ENCODE measurements at places on chromosomes 7 and 10.
A peak's percentile ranks its signal among the peaks of the same experiment; 100 is the strongest.

DNA sequence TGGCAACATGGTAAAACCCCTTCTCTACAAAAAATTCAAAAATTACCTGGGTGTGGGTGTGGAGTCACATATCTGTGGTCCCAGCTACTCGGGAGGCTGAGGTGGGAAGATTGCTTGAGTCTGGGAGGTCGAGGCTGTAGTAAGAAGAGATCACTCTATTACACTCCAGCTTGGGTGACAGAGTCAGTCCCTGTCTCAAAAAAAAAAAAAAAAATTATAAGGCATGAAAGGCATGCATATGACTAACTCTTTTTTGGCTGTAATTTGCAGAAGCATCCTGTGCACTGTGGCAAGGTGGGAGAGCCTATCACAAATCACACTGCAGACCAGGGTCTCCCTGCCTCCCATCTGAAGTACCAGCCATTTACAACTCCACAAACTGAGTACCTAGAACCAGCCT lies 14.1 kb upstream of the MYPN start:
- no peak for DNase-seq

- no peak for DNase-seq
Observed at GRCh38 chr7:79377097-79377496, 76.4 kb downstream of the MAGI2 start.

- no peak for DNase-seq
Observed at GRCh38 chr10:68231817-68232251, at the start of gene ATOH7. Gene ATOH7 (minus strand): TSS chr10:68232113. CDS start chr10:68231677, 436 bp downstream.

GRCh38 chr7:12685550-12685949 lies 1.9 kb upstream of the ARL4A start:
- peak; percentile 60 for DNase-seq

DNA sequence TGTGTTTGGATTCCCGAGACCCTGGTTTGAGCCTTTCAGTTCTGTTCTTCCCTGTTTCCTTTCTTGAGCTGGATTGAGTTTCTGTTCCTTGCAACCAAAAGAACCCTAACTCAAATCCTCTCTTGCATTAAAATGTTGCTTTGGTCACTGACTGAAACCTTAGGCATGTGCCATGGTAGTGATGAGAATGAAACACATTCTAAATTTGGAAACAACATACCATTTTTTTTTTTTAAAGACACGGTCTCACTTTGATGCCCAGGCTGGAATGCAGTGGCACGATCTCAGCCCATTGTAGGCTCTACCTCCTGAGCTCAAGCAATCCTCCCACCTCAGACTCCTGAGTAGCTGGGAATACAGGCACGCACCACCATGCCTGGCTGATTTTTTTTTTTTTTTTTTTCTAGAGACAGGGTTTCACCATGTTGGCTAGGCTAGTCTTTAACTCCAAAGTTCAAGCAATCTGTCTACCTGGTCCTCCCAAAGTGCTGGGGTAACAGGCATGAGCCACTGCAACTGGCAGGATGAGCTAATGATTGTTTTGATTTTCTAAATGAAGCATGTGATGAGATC lies 8.4 kb downstream of the THAP5 start:
- DNase-seq, result no peak

DNA sequence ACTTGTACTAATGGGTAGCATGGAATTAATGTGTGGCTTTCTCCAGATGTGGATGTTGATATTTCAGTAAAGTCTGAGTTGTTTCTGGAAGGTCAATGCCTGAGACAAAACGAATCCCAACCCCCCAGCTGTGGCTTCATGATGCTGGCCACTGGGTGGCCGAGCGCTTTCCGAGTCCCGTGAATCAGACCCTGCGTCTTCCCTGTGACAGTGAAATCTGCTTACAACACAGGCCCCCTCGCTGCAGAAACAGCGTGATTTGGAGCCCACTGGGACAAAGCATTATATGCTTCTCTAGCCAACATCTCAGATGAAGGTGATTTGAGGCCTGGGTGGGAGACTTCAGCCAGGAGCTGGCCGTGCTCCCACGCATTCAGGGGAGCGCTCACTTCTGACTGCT lies 124.7 kb downstream of the WDR37 start:
- DNase-seq, result no peak

DNA sequence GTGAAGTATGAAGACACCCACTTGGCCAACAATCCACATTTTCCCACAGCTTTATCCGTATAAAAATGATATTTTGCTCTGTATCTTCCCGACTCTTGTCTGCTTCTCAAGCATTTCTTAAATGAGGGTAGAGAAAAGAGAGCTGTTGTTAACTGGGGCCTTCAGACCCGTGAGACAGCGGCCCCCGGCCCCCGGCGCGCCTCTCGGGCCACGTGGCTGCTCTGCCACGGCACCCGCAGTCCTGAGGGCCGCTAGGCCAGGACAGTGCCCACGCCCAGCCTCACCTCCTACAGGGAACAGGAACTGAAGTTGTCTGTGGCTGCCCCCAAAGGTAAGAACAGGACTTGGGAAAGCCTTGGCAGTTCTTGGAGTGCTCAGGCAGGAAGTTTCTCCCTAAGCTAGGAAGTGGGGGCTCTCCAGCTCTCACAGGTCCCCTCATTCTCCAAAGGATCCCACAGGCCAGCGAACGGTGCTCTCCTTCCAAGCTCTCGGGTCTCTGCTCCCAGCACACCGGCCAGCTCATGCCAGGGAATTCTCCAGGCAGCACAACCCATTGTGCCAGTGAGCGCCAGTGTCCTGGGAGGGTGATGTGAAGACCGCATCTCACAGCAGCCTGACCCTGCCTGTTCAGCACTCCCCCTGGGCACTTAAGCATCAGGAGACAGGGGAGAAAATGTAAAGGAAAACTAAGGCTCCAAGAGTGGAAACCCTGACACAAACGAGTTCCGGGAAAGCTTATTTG lies 230.3 kb upstream of the PFKP start:
- no peak for DNase-seq

DNA sequence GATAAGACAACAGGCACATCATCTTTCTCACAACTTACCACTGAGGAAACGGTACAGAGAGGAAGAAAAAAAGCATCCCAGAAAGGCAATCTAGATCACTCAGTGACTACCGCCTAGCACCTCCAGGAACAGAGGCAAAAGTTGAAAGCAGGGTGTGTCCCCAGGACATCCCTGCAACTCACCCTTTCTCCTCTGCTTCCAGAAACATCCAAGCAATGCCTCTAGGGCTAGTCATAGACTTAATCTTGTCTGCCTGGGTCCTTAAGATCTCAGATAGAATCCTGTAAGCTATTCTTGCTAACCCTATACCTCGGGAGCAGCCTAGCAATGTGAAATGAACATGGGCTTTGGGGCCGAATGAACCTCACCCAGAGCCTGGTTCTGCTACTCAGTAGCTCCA lies 18.8 kb upstream of the PDCD4 start:
- no peak for DNase-seq

- DNase-seq, result no peak
Observed at GRCh38 chr7:43856316-43856715, 13.0 kb downstream of the MRPS24 start.

DNA sequence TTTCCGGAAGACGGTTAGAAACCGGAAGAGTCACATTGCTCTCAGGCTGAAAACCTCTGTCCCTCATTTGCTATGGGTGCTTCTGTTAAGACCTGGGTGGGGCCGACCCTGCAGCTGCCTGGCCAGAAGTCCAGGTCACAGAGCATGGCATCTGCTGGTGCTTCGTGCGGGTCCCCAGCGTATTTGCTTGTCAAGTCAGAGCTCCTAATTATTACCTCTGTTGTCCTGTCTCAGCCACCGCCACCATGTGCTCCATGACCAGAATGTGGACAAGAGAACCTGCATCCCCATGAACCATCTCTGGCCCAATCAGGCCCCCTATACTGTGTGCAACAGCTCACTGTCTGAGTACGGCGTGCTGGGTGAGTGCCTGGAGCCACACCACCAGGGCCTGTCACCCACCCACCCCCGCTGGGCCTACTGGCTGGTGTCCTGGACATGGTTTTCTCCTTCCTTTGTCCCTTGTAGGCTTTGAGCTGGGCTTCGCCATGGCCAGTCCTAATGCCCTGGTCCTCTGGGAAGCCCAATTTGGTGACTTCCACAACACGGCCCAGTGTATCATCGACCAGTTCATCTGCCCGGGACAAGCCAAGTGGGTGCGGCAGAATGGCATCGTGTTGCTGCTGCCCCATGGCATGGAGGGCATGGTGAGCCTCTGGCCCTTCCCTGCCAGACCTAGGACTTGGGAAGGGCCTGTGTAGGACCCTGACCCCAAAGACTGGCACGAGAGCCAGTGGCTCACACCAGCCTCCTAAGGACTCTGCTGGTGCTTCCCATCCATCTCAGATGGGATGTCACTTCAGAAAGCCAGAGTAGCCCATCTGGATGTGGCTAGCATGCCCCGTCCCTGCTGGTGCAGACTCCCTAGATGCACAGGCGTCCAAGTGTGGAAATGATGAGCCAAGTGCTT lies 51.3 kb upstream of the ZMIZ2 start:
- DNase-seq, result no peak

- DNase-seq, result no peak
Observed at GRCh38 chr10:51838471-51838870, 139.1 kb upstream of the CSTF2T start.

DNA sequence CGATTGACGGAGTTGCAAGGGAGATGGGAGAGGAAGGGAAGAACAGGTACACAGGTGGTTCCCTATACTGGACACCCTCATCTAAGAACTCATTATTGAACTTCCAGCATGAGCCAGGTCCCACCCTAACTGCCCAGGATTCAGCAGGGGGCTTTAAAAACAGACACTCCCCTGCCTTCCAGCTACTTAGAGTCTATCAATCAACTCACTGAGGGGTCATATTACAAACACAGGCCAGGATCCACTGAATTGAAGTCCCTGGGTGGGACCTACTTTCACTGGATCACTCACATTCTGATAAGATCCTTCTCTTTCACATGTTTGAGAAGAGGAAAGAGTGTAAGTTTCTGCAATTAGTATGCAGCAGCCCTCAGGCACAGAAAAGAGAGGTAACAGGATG lies 92.8 kb downstream of the ITGA8 start:
- no peak for DNase-seq

DNA sequence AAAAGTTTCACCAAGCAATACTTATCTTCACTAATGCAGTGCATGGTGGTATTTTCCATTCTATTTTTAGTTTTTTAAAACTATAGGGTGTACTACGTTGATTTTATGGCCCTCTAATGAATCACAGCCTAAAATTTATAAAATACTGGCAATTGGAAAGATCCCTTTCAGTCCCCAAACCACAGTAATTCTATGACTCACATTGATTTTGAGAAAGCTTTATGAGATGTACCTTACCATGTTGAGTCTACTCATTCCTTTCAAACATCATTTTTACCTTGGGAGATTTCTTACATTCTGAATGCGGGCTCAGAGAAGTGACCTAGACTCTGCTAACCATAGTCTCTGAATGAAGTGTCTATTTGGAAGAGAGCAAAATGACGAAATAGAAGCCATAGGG lies 141.6 kb downstream of the GPR85 start:
- DNase-seq, result no peak

DNA sequence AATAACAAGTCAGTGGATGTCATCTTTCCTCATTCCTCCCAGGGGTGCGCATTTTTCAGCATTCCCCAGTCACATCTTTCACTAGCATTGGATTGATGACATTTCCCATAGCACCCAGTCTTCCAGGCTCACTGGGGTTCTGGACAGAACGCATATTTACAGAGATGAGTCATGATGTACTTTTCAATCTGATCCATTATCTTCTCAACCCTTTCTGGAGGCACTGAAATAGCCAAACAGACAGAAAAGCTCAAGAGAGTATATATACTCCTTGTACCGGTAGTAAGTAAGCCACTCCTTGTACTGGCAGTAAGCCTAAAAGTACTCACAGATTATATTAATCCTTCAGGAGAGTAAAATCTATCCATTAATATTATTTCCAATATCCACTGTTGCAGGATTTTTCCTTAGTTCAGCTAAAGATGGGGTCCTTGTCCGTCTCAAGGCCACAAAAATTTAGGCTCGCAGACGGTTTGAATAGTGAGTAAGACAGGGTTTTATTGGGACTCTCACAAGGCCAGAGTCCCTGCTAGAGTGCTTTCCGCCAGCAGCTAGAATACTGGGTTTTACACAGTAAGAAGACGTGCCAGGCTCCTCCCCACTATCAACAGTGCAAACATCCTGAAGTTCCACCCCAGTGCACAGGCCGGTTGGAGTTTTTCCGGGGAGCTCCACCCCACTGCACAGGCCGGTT lies 60.8 kb downstream of the MDH2 start:
- no peak for DNase-seq

DNA sequence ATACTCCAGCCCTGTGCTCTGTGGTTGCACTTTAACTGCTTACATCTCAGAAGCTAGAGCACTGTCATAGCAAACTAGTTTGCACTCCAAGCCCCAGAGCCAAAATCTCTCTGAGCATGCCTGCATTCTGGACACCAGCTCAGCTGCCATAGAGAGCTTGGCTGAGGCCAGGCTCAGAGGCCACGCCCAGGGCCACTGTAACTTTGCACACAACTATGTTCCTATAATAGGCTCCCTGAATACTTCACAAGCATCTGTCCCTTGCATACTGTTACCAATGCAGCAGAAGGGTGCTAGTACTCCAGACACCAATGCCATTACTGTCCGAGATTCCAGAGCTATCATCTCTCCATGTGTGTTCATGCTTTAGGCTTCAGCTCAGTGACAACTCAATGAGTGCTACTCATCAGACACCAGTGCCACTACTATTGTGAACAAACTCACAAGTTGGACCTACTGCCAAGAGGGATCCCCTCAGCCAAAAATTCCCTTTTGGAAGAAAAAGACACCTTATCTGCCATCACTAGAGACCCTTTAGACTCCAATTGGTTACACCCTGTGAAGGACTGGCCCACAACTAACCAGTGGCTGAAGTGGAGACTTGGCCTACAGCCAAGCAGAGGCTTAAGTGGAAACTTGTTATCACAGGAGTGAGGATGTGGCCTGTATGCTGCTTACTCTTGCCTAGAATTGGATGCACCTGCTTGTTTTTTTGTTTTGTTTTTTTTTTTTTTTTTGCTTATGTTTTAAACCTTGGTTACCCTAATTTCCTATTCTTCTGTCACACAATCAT lies 211.6 kb upstream of the MAGI2 start:
- DNase-seq, result no peak

DNA sequence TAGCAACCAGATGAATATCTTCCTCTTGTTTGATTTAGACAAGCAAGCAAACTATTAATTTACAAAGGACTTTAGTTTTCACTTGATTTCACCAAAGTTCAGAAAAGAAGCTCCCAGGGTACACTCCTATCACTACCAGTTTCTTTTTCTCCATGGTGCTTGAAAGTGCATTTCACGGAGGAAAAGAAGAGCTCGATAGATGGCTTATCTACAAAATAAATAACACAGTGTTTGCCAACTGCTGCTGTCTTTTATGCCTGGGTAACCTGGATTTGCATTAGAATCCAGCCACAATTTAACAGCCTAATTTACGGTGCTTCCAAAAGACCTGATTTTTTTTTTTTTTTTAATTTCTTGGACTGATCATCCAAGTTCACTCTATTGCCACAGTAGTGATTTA lies 275.7 kb downstream of the GPR37 start:
- no peak for DNase-seq

DNA sequence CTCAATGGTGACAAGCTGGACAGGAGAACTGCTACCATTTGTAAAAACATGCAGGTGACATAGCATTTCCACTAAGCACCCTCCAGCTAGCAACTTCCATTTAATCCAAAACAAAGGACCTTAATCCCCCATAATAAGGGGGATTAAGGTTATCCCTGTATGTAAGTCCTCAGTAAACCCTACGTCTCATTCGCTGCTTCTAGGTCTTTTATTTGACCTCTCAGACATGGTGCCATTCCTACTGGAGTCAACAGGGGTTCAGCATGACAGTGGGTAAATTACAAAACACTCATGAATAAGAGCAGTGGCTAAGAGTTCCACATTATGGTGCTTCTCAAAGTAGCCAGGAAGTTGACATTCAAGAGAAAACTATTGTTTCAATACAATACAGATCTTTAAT lies 121.8 kb upstream of the CAV2 start:
- DNase-seq, result no peak

Data from CD4-positive, alpha-beta T cell treated with Interleukin-15 for 1 hour (primary cell).